ENCODE measurements at places on chromosomes 4 and X. TPM values are rescaled to one million over a fixed set of nuclear protein-coding genes. Genes with fewer than 3 reads are reported as not detected.

DNA sequence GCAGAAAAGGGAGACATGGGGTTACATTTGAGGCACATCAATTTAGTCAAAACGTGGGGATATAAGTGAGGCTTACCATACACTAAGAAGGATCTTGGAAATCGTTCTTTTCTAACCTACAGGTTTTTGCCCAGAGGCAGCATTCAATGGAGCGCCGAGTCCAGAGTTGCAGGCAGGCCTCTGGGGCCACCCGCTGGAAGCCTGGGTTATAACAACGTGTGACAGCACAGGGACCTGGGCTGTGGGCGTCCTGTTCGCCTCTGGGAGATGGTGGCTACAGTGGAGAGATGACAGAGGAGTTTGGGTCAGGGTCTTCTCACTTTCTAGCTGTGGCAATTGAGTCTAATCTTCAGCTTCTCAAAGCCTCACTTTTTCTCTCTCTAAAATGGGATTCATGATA, 53.9 kb downstream of the ENPP6 start:
- H3K4me3 ChIP-seq: no peak overlapping the region
- no peaks in the 10 kb centered on the region for H3K27me3 ChIP-seq

Gene NXF2
- total RNA-seq: not detected

Gene MAGEA6
- total RNA-seq: not detected

Gene NOX1
- total RNA-seq: not detected

DNA sequence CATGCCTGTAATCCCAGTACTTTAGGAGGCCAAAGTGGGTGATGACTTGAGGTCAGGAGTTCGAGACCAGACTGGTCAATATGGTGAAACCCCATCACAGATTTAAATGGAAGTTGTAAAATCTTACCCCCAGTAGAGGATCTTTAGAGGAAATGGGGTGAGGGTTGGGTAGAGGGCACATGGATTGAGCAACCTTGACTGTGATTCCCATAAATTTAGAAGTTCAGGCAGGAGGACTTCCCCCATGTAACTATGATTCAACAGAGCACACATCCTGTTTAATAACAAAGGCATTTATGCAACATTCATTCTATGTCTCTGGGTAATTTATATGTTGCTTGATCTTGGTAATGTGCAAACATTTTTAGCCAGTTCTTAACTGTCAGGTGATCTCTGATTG, 143.1 kb downstream of the RBM47 start:
- no peaks in the 10 kb centered on the region for H3K36me3 ChIP-seq
- H3K4me1 ChIP-seq: no peaks in the 10 kb centered on the region
- H3K27me3 ChIP-seq: no peaks in the 10 kb centered on the region
- no peak for DNase-seq
- H3K4me3 ChIP-seq: no peak overlapping the region
- H3K27ac ChIP-seq: no peak overlapping the region
